Fibroblast of villous mesenchyme (primary cell): ENCODE measurements at places on chromosomes 1 and 21.
A peak's percentile ranks its signal among the peaks of the same experiment; 100 is the strongest.

DNA sequence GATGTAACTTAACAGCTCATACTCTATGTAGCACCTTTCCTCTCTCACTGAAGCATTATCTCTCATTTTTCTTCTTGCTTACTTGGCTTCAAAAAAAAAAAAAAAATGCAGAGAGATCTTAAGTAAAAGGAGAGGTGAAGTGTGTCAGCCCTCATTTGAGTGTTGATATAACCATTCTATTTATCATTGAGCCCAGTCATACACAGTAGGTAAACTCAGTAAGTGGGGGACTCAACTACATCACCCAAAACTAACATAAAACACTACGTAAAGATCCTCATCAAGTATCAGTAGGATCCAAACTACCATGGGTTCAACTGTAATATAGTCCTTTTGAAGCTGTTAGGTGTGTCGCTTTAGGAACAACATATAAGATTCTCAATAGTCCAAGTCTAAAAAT lies 8.2 kb downstream of the PNRC2 start:
- DNase-seq, result no peak

GRCh38 chr1:171266930-171267329 lies 18.6 kb downstream of the FMO1 start:
- no peak for DNase-seq

- DNase-seq, result no peak
Observed at GRCh38 chr1:183424691-183425090, 6.5 kb upstream of the NMNAT2 start.

GRCh38 chr1:116486424-116486823 lies 84.4 kb downstream of the CD58 start:
- DNase-seq, result peak; percentile 81

DNA sequence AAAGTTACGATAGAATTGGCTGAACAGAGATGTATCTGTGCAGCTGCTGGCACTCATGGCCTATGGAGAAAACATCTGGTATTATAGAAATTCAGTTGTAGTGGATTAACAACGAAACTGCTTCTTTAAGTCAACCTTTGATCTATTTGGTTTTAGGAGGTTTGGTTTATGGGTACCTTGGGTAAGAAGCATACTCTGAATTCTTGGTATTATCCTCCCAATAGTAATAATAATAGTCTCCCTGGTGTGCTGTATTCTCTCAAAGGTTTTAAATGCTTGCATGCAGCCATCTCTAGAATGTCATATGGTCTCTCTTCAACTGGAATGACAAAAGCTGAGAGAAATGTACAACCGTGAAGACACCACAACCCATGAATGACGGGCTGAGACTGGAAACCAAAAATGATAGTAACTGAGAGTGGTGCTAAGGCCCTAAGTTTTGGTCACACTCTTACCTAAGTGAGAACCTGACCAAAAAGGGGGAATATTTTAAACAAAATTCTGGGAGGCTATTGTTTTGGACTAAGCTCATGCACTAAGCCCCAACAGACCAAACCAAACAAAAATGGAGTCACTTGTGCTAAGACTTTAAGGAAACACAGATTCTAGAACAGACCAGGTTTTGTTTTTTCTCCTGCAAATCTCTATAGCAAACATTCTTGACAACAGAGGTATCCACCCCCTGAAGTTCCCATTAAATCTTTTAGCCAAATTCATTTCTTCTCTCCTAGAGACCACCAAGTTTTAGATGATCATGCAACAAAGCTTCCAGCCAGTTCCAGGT lies 17.6 kb upstream of the TMEM61 start:
- no peak for DNase-seq

DNA sequence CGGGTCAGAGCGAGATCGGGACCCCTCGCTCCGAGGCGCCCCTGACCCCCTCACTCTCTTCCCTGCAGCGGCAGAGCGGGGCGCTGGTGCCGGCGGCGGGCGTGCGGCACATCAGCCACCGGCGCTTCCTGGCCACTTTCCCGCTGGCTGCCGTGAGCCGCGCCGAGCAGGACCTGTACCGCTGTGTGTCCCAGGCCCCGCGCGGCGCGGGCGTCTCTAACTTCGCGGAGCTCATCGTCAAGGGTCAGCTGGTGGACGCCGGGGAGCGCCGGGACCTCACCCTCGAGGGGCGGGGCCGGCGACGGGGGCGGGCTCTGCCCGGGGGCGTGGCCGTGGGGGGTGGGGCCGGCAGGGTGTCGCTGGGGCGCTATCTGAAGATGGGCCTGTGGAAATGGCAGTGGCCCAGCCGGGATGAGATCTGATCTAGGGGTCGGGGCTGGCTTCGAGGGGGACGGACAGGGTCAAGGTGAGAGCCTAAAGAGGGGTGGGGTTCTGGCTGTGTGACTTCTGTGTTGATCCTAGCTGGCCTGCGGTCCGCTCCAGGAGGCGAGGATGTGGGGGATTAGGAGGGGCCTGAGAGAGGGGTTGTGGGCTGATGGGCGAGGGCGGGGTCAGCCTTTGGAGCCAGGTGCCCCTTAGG lies 23.6 kb downstream of the PTPRU start:
- peak; percentile 51 for DNase-seq

DNA sequence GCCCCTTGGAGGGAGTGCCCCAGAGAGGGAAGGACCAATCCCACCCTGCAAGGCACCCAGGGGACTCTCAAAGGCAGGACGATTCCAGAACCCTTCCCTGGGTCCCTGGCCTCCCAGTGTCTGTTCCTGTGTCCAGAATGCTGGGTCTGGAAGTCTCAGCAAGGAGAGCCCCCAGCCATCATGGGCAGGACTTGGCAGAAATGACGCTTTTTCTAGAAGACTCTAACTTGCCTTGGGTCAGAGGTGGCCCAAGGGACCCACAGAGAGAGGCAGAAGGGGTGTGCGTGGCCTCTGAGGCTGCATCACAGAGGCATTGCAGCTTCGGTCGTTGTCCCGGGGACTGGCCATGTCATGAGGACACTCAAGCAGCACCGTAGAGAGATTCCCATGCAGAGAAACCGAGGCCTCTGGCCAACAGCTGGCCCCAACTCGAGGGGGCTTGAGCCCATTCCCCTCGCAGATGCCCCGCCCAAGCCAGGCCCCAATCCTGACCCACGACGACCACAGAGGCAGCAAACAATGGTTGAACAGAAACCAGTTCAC lies 57.8 kb downstream of the WNT9A start:
- DNase-seq, result no peak

GRCh38 chr1:235307158-235308124 lies 20.5 kb downstream of the ARID4B start:
- no peak for DNase-seq

GRCh38 chr1:107277022-107277421 lies 136.2 kb downstream of the NTNG1 start:
- DNase-seq, result peak; percentile 31

DNA sequence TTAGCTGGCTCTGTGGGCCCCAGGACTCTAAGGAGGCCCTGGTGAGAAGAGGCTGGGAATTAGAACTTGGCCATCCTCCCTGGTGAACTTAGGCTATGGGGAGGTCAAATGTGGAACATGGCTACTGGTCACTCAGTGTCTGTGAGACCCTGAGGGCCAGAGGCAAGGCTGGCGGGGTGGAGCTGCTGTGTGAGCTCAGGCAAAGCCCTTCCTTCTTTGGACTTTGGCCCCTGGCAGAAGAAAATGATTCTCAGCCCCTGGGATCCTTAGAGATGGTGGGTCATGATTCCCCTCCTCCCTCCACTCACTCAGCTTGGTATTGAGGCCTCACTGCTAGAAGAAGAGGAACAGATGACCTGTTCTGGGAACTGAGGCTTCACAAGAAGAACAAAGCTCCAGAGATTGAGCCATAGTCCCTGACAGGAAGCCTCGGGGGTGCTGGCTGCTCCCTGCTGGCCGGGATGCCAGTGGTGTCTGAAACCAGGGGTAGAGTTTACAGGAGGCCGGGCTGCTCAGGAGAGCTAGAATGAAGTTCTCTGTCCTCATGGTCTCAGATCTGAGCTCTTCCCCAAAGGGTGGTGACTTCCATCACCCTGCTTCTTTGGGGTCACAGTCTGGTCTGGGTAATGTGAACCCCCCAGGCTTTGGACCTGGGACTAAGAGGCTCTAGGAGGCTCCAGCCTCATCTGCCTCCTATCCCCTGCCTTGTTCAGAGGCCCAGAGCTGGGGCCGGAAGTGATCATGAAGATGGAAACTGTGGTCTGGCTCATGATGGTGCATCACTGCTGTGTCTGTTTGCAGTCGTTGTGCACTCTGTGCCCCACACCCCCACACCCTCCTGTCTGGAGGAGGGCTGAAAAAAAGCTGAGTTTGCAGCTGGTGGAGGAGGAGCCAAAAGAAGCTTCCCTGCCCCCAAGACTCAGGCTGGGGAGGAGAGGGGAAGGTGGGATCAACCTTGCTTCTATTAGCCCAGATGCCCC lies 905 bp downstream of the BTBD19 start:
- DNase-seq, result peak; percentile 86

DNA sequence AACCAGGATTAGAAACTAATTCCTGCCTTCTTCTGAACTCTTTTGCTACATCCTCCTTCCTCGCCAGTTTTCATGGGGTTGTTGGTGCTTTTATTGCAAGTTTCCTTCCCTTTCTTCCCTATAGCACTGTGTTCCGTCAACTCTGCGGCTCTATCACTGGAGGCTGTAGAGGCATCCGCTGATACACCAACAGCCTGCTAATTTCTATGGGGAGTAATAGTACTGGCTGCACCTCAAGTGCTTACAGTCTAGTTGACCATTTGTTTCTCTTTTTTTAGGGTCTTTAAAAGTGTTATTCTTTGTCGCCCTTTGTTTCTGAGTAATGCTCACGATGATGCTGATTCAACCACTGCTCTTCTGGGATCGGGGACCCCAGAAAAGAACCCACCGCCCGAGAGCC lies 746 bp downstream of the MIS18A start:
- DNase-seq, result peak; percentile 12

DNA sequence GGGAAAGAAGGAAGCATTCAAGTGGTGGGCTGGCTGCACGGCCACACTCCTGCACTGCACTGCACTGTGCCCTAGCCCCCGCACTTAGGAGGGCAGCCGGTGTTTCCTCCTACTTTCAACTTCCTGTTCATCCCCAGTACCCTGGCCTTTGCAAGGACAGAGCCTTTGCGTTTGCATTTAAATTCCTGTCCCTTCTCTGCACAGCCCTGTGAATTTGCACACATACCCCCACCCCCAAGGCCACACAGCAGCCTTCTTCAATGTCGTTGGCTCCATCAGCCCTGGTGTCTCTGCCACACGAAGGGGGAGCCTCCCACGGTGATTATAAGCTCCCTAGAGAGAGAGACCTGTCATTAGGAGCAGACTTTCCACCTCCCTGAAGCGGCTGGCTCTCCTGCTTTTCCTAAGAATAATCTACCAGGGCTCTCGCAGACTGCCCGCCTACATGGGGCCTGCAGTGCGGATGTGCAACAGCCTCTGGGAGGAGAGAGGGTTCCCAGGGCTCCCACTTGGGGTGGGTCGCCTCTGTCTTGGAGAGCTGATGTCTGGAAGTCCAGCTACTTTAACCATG lies 13.2 kb upstream of the SLC45A3 start:
- no peak for DNase-seq

DNA sequence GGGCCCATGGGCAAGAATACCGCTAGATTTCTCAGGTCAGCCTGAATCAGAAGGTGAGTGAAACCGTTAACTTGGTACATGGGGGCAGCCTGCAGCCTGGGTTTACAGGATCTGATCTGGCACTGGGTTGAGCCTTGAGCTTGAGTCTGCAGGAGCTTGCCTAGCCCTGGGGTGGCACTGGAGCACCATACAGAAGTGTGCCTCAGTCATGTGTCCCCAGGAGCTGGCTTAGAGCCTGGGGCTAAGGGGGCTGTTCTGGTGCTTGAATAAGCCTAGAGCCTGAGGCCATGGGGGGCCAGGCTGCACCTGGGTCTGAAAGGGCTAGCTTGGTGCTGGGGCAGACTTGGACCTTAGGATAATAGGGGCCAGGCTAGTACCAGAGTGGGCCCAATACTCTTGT lies 457.2 kb upstream of the PBX1 start:
- no peak for DNase-seq
